ENCODE measurements at places on chromosomes 11 and 22.

- no peak for DNase-seq
Observed at GRCh38 chr11:46216019-46216764, 61.3 kb upstream of the CREB3L1 start.

DNA sequence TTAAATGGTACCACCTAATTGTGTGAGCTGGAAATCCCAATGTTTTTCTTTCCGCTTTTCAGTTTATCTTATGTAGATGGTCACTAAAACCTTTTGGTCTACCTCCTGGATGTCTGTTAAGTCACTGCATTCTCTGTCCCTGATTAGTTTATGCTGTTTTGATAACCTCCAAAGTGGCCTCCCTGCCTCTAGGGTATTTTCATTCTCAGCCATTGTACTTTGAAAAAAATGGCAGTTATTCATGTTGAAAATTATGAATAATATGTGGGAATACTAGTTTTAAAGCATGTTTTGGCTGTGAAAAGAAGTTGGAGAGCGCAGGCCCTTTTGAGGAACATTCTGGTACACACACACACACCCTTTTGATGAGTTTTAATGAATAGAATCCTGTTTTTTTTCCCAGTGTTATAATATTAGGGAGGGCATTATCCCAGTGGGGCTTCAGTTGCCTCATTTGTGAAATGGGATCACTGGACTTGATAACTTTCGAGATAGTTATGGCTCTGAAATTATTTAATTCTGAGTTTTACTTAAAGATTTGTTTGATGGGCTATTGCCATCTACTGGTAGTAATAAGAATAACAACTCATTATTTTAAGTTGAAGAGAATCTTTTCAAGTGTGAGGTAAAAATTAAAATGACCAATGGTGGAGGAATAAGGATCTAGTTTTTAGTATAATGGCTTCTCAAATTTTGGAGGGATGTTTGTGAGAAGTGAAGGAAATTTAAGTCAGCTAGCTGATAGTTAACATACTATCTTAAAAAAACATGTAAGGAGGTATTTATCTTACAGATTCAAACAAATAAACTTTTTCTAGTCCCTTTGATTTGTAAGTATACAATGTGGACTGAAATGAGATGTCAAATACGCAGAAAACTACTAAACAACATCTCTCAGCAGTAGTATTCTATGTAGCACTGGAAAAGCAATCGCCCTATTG is 3.9 kb downstream of the FDX1 start:
- DNase-seq: no peak

GRCh38 chr11:58640386-58641023 is 18.0 kb downstream of the CNTF start:
- no peak for DNase-seq

GRCh38 chr11:61697764-61698163 is 17.6 kb downstream of the DAGLA start:
- no peak for DNase-seq

DNA sequence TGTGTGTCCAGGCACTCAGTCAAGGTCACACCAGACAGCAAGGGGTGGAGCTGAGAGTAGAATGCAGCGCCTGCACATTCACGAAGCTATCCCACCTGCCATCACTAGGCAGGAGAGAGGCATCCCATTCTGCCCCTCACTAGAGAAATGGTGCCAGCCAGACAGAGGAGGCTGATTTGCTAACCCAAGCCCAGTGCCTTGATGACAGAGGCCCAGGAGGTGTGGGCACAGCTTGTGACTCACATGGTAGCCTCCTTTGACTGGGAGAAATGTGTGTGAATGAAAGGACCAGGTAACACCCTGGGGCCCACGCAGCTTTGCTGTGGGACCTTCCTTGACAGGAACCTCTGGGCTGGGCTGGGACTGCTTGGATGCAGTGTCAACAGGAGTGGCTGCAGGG is 5.2 kb upstream of the NAALADL1 start:
- no peak for DNase-seq

- no peak for DNase-seq
Observed at GRCh38 chr11:64796757-64797541, 6.1 kb downstream of the MAP4K2 start.

DNA sequence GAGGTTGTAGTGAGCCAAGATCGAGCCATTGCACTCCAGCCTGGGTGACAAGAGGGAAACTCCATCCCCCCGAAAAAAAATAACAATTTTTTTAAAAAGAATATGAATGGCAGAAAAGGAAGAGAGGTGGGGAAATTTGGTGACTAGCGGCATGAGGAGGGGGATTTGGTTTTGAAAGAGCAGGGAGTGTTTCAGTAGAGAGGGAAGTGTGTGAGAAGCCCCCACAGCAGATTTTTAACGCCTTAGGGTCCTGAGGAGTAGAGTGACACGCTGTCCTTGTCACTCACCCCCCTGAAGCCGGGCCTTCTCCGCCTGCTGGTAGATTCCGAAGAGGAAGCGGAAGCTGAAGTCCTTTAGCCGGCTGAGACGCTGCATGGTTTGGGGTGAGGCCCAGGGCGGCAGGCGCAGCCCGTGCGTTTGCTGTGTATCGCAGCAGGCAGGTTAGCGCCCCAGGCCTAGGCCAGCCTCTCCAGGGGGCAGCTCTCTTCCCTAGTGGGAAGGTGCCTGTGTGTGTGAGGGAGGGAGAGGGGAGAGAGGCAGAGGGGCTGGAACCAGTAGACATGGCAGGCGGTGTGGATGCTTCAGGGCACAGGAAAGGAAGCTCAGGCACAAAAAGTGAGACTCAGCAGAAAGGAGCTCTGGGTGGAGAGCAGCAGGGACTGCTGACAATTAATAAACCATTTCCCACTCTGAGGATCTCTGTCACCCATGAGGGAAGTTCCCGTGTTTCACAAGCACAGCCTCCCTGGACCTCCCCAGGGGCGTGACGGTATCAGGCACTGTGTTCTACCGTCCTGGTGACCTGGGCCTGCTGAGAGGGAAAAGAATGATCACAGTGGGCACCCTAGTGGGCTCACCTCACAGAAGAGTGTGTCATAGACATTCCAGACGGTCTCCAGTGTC is 3.9 kb downstream of the ACP2 start:
- no peak for DNase-seq

DNA sequence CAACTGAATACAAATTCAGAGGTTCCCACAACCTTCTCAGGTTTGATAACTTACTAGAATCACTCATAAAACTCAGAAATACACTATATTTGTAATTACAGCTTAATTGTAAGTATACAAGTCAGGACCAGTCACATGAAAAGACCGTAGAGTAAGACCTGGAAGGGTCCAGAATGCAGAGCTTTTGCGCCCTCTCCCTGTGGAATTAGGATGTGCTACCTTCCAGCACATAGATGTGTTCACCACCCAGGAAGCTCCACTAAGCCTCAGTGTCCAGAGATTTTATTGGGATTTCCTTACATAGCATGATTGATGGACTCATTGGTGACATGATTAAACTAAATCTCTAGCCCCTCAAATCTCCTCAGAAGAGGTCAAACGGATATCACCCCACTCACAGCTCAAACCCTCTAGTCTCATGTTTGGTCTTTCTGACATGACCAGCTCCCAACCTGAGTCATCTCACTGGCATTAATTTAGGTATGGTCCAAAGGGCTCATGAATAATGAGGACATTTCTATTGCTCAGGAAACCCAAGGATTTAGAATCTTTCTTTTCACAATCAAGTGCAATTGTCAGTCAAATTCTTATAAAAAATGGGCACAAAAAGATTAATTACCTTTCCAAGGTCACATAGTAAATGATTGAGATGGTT is 77.2 kb upstream of the UBASH3B start:
- DNase-seq: no peak

DNA sequence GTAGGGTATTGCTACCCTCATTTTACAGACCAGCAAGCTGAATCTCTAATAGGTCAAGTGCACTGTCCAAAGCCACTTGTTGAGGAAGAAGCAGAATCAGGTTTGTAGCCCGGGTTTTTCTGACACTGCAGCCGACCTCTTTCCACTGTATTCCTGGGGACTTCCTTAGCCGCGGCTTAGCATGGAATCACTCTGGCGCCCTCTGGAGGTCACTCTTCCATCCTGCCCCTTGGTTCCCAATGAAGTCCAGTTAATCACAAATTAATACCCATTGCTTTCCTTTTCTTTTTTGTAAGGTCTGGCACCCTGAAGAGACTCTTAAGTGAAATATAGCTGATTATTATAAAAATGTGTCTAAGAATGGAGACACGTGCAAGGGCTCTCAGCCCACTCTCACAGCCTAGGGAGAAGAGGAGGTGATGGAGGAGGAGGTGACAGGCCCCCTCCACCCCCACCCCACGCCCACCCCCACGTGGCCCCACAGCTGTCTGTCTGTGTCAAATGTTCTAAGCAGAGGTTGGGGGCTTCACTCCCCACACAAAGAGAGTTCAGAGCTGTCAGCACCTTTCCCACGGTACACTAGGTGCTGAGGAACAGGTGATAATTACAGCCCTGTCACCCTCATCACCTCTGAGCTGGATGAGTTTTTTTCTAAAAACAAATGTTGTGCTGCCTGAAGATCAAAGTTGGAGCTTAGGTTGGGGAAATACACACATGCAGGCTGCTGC is 57.7 kb upstream of the DRD2 start:
- DNase-seq: peak; percentile 51

- no peak for DNase-seq
Observed at GRCh38 chr22:50009251-50009650, 3.3 kb downstream of the IL17REL start.

GRCh38 chr11:63802637-63803414 is 10.4 kb upstream of the SPINDOC start:
- DNase-seq: no peak

- no peak for DNase-seq
Observed at GRCh38 chr11:47340980-47341775, 11.3 kb downstream of the MYBPC3 start.

- no peak for DNase-seq
Observed at GRCh38 chr22:35380013-35380412, 883 bp upstream of the HMOX1 start.

GRCh38 chr11:114183044-114183511 is 113.1 kb upstream of the NNMT start:
- DNase-seq: no peak

GRCh38 chr11:57202281-57202680 is 20.5 kb downstream of the LRRC55 start:
- DNase-seq: no peak

DNA sequence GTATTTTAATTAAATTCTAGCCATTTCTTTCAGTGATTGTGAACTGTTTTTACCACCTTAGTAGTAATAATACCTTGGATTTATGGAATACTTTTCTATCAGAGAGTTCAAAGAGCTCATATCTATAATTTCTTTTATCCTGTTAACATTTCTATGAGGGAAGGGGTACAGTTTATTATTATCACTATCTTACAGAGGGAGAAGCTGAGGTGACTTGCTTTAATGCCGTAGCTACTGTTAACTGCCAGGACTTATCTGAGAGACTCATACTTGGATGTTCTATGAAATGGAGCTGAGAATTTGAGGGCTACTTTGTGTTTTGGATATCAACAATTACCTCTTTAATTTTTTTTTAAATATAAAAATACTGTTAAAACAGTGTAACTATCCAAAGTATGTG is 3.3 kb downstream of the REXO2 start:
- no peak for DNase-seq

DNA sequence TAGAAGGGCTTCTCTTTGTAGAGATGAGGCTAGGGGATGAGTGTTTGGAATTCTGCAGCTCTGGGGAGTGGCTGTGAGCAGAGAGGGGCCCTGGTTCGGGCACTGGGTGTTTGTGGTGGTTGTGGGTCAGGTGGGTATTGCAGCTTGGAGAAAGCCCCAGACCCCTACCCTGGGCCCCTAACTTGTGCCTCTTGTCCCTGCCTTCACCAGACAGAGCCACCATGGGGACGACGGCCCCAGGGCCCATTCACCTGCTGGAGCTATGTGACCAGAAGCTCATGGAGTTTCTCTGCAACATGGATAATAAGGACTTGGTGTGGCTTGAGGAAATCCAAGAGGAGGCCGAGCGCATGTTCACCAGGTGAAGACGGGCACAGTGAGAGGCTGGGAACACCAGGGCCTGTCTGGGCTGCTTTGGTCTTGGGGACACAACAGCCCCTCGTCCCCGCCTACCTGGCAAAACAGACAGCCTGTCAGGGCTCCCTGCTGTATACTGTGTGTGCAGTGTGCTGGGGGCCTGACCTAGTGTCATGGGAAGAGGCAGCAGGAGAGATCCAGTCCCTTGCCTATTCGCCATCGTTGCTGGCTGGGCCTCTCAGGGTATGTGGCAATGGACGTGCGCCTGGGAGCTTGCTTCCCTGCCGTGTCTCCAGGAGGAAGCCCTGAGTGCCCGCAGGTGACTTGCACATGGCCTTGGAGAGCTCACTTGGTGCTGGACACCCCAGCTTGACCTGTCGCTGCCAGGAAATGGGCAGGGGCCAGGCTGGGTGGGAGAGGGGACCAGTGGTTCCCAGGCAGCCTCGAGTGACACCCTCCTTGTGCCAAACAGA is 4.3 kb downstream of the INCENP start:
- DNase-seq: no peak

- no peak for DNase-seq
Observed at GRCh38 chr11:116855413-116855812, 18.0 kb upstream of the APOA1 start.

DNA sequence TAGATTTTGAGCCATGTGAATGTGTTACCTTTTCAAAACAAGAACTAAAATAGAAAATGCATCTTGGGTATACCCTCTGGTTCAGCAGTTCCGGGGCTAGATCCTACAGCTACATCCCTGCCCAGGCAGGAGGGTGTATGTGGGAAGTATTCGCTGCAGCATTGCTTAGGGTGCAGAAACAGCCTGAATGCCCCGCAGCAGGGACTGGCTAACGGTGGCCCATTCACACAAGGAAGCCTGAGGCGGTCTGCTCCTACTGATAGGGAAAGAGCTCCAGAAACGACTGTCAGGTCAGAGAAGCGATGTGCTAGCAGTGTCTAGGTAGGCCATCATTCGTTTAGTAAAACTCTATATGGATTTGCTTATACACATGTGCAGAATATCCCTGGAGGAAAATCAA is 9.9 kb upstream of the RASL10A start:
- DNase-seq: no peak

GRCh38 chr22:43218786-43219185 is 31.9 kb upstream of the TTLL12 start:
- DNase-seq: no peak

DNA sequence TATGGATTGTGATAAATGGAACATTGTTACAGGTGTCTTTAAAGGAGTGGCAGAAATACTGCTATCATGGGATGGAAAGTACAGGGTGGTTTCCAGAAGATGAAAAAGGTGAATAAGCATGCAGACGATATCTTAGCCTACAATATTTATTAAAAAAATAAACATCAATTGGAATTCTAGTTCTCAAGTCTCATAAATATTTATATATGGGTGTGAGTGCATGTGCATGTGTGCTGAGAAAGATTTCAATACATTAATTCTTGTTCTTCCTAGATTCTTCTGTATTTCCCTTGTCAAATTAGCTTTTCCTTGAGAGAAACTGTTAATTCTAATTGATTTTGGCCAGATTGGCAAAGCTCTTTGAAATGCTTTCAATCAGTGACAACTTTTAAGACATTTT is 618.2 kb downstream of the METTL15 start:
- no peak for DNase-seq

- no peak for DNase-seq
Observed at GRCh38 chr11:3003396-3004231, 11.5 kb upstream of the NAP1L4 start.
